ENCODE measurements at places on chromosomes 16 and 17.

- DNase-seq: no peak
Observed at GRCh38 chr17:65139101-65139764, 2.1 kb downstream of the RGS9 start.

DNA sequence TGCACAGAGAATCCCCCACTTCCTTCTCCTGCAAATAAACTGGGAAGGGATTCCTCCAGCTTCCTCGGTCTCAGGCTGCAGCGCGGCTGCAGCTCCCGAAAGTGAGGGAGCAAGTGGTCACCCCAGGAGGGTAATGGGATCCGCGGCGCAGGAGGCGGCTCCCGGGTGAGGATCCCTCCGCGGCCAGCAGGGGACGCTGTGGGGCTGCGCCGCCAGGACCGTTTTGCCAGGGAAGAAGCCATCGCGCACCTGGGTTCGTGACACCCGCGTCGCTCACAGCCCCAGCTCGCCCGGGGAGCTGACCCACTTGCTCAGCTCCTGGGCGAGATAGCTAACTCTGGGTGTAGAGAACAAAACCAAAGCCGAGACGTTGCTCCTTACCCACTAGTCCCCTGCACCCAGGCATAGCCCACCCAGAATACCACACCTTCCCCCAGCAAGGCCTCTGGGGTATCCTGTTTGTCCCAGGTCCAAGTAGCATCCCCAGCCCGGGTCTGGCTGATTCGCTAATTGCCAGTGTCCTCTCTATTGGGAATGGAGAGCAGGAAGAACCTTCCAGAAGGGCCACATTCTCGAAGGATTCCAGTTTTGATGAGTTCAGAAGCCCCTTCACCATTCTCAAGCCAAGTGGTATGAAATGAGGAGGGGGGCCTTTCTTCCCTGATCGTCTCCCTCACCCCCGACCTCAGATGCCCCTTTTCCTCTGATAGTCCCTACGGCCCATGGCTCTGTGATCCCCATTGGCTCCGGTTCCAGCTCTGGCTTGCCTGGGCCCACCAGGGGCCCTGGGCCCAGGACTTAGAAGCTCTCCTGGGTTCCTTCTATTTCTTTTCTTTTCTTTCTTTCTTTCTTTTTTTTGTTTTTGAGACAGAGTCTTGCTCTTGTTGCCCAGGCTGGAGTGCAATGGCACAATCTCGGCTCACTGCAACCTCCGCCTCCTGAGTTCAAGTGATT, 14.1 kb downstream of the CYGB start:
- DNase-seq: peak; percentile 27

GRCh38 chr17:79654960-79655382, 44.1 kb upstream of the RBFOX3 start:
- no peak for DNase-seq

GRCh38 chr16:25126820-25127232, 15.3 kb downstream of the LCMT1 start:
- DNase-seq: no peak

GRCh38 chr16:79013930-79014660, 586.4 kb downstream of the MAF start:
- DNase-seq: no peak

GRCh38 chr16:28837672-28838557, 8.2 kb downstream of the TUFM start:
- DNase-seq: no peak

- DNase-seq: no peak
Observed at GRCh38 chr16:68599586-68599985, 45.5 kb upstream of the CDH3 start.

- DNase-seq: no peak
Observed at GRCh38 chr17:9200699-9201359, 179.5 kb downstream of the NTN1 start.

DNA sequence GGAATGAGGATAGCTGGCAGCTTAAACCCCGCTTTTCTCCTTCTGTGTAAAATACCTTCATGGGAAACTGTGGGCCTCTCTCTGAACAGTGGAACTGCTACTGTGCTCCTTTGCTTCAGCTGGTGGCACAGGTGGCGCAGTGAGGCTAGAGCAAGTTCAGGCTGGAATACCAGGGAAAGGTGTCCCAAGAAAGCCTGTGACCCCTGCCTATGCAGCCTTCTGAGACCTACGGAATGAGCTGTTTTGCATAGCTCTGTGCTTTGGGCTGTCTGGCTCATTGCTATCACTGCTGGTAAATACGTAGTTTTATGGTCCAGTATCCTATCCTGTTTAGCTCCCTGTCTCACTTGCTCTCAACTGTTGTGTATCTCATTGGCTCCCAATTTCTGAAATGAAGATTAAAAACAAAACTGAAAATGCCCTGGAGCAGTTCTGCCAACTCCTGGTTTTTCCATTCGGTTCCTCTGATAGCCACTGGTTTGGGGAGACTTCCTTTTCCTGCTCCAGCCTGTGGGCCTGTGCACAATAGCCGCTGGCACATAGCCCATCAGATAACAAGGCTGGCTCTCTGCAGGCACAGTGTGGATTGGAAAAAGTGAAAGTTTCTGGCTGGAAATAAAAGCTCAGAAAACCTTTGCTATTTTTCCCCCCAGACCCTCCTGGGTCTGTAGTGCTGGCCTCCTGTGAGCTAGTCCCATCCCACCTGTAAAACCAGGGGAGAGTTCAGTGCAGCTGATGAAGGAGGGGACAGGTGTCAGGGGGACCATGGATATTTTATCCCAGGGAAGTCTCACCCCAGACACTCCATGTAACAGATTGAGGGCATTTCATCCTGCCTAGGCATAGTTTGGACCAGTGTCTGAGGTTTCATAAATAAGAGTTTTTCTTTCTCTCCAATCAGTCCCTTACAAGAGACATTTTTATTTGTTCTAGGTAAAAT, 24.0 kb downstream of the LIMD2 start:
- no peak for DNase-seq

DNA sequence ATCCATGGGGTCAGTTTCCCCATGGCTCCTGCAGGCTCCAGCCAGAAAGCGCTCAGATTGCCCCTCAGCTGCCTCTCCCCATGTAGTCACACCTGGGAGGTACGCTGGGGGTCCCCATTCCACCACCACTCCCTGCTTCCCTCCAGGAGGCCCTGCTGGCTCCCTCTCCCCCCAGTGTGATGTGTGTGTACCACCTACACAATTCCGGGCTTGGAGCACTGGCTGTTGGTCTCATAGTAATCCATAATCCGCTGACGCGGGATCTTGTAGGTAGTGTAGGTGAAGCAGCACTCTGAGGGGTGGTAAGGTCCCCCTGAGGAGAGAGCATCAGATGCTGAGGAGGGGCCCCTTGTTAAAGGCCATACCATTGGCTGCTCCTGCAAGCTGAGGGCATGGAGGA, 2.4 kb downstream of the CCL14 start:
- DNase-seq: no peak

Measured in KG1 (cell line).